ENCODE measurements at places on chromosomes 2 and 18.

DNA sequence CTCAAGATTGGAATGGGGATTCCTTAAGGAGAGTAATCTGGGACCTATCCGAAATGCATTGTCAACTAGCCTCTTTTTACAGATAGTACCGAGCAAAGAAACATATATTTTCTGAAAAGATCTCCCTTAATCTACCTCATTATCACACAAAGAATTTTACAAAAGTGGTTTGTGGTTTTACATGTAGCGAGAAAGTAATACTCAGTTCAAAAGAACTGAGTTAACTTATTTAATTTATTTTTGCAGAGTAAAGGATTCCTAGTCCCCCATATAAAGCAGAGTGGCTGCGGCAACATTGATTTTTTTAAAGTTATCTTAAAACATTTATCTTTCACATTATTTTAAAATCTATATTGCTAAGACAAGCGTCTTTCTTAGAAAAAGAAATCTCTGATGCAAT lies 15.9 kb upstream of the SOS1 start:
- DNase-seq, result no peak

DNA sequence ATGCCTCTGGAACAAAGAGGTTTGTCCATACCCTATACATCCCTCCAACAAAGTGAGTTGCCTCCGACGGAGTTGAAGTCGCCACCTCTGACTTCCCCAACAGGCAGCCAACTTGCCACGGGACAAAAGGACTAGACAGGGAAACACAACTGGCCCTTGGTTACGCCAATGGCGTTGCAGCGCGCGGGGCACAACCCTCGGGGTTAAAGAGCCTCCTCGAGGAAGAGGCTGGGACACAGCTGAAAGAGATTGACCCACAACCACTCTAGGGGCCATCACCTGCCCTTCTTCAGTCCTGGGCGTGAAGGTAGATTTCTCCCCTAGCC lies 545 bp downstream of the GTF3C2 start:
- DNase-seq, result peak; percentile 49

- no peak for DNase-seq
Measured at GRCh38 chr2:241897231-241897916, 27.8 kb downstream of the RTP5 start.

GRCh38 chr2:235492850-235493344 lies 946 bp upstream of the AGAP1 start:
- no peak for DNase-seq

GRCh38 chr18:77131100-77131651 lies 1.4 kb downstream of the MBP start:
- DNase-seq, result no peak

GRCh38 chr2:150675807-150676206 lies 188.3 kb upstream of the RND3 start:
- no peak for DNase-seq

GRCh38 chr2:224657349-224657748 lies 58.8 kb downstream of the CCDC195 start:
- DNase-seq, result no peak

All from urothelium cell line (cell line).